ENCODE measurements at places on chromosomes 2 and 18. TPM values are rescaled to one million over a fixed set of nuclear protein-coding genes. Genes with fewer than 3 reads are reported as not detected.

The PROKR1 gene
- total RNA-seq, result 0.09 TPM

The IAH1 gene
- total RNA-seq, result 57.8 TPM

The SCYGR4 gene
- not detected for total RNA-seq

The UGT1A9 gene
- total RNA-seq, result 0.20 TPM

The VIT gene
- total RNA-seq, result 1.2 TPM

The CUL3 gene
- 66.3 TPM for total RNA-seq

The RFTN2 gene
- total RNA-seq, result 0.18 TPM

The SERPINB5 gene
- total RNA-seq, result not detected

The NPPC gene
- total RNA-seq, result not detected

The ATP9B gene
- total RNA-seq, result 15.8 TPM

The TUBB8B gene
- total RNA-seq, result 0.91 TPM

The RIT2 gene
- not detected for total RNA-seq

The RFX8 gene
- not detected for total RNA-seq

The AQP12B gene
- not detected for total RNA-seq

The IL1F10 gene
- total RNA-seq, result not detected

The STK11IP gene
- 24.3 TPM for total RNA-seq

The TGIF1 gene
- 103 TPM for total RNA-seq

The AFF3 gene
- 0.19 TPM for total RNA-seq

The IHH gene
- 22.6 TPM for total RNA-seq

The TWIST2 gene
- total RNA-seq, result not detected

The ARHGEF33 gene
- total RNA-seq, result 0.26 TPM

The NEU4 gene
- total RNA-seq, result 1.5 TPM

The DSEL gene
- total RNA-seq, result 0.18 TPM

The SERPINB4 gene
- total RNA-seq, result not detected

The CD207 gene
- total RNA-seq, result 0.16 TPM

The CRYGD gene
- total RNA-seq, result not detected

The FMNL2 gene
- 38.0 TPM for total RNA-seq

The CD8B2 gene
- total RNA-seq, result 0.09 TPM

The KCTD1 gene
- total RNA-seq, result 6.8 TPM

The CCDC150 gene
- total RNA-seq, result 26.3 TPM

The CRYGC gene
- not detected for total RNA-seq

The LOXHD1 gene
- not detected for total RNA-seq

The BMP10 gene
- not detected for total RNA-seq

The KLF7 gene
- total RNA-seq, result 0.36 TPM

The HOXD13 gene
- not detected for total RNA-seq

The AOX1 gene
- 0.79 TPM for total RNA-seq

The RMDN2 gene
- total RNA-seq, result 4.3 TPM

The TUBA3E gene
- total RNA-seq, result 0.57 TPM

The DUSP28 gene
- 2.3 TPM for total RNA-seq

The CNTNAP5 gene
- 0.07 TPM for total RNA-seq

The CCDC85A gene
- not detected for total RNA-seq

The ITSN2 gene
- 49.4 TPM for total RNA-seq

The DNAJC5G gene
- total RNA-seq, result 0.25 TPM

The DLX1 gene
- 1.2 TPM for total RNA-seq

The TNFAIP6 gene
- total RNA-seq, result not detected

The TRABD2A gene
- 1.4 TPM for total RNA-seq

The EHBP1 gene
- 123 TPM for total RNA-seq

Data from Caco-2 (cell line).